Activated CD4-positive, CD25-positive, alpha-beta regulatory T cell treated with anti-CD3 and anti-CD28 coated beads, Interleukin-2, amount 50 U/mL, for 16 hours (primary cell): ENCODE measurements at places on chromosomes 4 and X.
A peak's percentile ranks its signal among the peaks of the same experiment; 100 is the strongest.

- no peak for DNase-seq
These were observed 170.9 kb upstream of the CASK start for GRCh38 chrX:42094218-42094617.

- DNase-seq = no peak
These were observed 663.7 kb upstream of the TENM3 start for GRCh38 chr4:181579486-181579885.

DNA sequence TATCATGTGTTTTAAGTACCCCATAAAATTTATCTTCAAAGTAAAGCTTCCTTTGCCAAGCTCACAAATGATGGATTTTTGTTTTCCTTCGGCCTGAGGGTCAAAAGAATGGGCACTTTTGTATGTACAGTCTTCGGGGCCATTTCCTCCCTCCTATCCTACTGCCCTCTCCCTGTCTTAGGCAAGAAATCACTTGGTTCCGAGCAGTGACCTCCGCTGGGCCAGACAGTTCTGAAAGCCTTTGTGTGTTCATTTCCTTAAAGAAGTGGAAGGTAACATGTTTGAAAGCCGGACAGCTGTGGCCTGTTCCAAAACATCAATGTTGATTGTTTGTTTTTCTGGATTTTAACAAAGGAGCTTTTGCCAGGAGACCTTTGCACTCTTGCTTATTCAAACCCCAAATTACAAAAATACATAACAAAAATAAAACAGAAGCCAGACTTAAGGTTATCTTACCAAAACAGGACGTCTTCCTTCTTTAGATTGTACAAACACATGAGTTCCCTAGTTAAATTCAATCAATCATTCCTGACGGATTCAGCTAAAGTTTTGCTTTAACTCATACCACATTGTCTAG, 110.6 kb upstream of the LIMCH1 start:
- no peak for DNase-seq

- no peak for DNase-seq
These were observed 7.0 kb downstream of the SLC9B1 start for GRCh38 chr4:103012551-103012950.

- DNase-seq = no peak
These were observed 15.1 kb downstream of the SMS start for GRCh38 chrX:21955403-21956189.

GRCh38 chr4:126627255-126627654, 1005.5 kb upstream of the INTU start:
- DNase-seq = no peak

DNA sequence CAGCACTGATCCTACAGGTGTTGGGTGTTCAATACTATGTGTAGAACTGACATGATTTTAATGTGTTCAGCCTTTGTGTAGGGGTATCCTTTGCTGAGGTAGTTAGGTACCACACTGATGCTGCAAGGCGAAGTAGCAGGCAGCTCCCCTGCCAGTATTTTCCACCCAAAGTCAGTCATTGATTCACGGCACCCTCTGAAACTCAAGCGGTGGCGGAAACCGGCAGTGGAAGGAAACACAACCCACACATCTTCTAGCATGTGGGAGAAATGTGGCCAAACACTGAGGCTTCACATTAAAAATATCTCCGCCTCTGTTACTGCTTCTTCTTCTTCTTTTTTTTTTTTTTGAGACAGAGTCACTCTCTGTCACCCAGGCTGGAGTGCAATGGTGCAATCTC, 126.3 kb downstream of the AASDH start:
- DNase-seq = no peak

DNA sequence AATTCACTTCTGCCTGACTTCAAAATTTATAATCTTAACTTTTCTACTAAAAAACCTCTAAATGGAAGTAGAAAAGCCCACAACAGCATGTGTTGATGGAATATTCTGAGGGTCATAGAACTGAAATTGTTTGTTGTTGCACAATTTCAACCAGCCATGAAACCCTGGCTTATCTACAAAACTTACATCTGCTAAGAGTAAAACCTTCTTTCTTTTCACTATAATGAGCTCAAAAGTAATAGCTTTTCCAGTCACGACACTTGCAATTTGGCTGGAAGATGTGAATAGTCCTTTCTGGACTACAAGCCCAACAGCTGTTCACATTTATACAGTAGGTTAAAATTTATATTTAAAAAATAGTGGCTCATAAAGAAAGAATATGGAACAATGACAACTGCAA, 250.0 kb downstream of the GPAT3 start:
- no peak for DNase-seq

- DNase-seq = no peak
These were observed 29.6 kb upstream of the ERVMER34-1 start for GRCh38 chr4:52780617-52781354.

DNA sequence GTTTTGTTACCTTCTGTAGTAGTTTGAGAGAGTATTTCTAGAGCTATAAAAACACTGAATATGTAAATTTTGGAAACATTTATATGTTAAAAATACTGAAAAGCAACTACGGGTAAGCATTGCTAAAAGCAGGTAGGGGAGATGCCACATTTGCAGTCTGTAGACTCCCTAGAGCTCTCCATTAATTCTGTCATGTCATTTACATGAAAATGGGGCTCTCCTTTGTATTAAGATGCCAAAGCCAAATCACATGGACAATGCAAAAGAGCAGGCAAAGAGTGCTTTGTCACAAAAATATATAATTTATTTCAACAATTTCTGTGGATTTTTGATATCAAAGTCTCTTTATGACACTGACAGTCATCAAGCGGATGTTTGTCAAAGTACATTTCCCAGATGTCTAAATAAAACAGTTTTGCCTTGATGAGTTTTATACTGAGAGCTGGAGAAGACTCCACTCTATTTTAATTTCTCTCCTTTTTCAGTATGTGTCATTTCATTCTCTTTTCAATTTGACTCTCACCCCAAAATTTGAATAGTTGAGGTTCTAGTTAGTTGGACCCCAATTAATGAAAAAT, 51.8 kb downstream of the LDB2 start:
- no peak for DNase-seq

- no peak for DNase-seq
These were observed 87.5 kb upstream of the UXT start for GRCh38 chrX:47746446-47746845.

- no peak for DNase-seq
These were observed 1703.9 kb upstream of the TENM3 start for GRCh38 chr4:180539284-180539683.

GRCh38 chr4:70197842-70198241, 2.3 kb downstream of the ODAM start:
- DNase-seq = no peak

DNA sequence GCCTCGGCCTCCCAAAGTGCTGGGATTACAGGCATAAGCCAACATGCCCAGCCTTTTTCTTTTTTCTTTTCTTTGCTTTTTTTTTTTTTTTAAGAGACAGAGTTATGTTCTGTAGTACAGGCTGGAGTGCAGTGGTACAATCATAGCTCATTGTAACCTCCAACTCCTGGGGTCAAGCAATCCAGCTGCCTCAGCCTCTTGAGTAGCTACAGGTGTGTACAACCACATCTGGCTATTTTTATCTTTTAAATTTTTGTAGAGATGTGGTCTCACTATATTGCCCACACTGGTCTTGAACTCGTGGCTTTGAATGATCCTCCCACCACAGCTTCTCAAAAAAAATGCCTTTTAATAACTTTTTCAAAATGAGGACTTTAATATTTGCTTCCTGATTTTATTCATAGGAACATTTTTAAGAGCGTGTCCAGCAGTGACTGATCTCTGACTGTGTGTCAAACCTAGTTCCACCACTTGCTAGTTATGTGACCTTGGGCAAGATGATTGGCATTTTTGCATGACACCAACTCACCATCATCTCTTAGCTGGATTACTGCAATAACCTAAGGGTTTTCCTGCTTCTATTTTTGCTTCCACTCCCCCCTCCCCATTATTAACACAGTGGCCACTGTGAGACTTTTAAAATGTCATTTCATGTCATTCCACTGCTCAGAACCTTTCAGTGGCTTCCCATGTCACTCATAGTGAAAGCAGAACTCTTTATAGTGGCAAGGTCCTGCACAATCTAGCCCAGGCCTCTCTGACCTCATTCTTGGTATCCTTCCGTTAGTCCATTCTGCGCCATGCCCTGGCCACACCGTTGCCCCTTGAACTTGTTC, 4.5 kb upstream of the TNIP3 start:
- DNase-seq = no peak

GRCh38 chr4:72875138-72875537, 194.4 kb downstream of the COX18 start:
- DNase-seq = no peak

GRCh38 chr4:143308377-143308776, 28.3 kb upstream of the GAB1 start:
- DNase-seq = no peak

DNA sequence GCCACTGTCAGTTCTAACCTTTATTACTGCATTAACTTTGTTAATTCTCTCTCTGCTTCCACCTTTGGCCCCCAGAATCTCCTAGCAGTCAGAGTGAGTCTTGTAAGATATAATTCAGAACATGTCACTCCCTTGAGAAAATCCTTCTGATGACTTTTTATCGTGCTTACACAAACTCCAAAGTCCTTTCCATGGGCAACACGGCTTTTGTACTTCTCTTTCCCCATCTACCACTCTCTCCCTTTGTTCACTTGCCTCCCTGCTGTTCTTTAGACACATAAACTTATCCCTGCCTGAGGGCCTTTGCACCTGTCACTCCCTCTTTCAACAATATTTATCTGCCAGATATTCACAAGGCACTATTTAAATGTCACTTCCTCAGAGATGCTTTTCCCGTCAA, 64.8 kb downstream of the MAOB start:
- no peak for DNase-seq

DNA sequence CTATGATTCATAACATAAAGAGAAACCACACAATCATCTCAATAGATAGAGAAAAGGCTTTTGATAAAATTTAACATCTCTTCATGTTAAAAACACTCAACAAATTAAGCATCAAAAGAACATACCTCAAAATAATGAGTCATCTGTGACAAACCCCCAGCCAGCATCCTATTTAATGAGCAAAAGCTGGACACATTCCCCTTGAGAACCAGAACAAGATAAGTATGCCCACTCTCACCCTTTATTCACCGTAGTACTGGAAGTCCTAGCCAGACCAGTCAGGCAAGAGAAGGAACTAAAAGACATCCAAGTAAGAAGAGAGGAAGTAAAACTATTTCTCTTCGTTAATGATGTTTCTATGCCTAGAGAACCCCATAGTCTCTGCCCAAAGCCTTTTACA, 507.2 kb downstream of the PABPC4L start:
- DNase-seq = no peak

DNA sequence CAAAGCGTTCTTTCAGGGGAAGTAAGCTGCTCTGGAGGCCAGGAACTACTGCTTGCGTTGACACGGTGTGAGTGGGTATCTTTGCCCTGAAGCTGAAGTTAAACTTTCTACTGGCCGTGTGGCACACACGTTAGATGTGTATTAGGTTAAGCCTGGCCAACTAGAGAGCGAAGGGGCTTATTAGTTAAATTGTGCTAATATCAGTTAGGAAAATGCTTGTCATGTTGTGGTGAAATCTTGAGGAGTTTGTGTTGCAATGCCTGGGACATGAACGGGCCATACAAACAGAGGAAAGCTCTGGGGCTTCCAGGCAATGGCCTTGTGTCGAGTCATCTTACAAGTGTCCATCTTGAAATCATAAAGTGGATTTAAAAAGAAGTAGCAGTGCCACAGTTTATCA, 62.6 kb downstream of the NSUN7 start:
- DNase-seq = no peak

DNA sequence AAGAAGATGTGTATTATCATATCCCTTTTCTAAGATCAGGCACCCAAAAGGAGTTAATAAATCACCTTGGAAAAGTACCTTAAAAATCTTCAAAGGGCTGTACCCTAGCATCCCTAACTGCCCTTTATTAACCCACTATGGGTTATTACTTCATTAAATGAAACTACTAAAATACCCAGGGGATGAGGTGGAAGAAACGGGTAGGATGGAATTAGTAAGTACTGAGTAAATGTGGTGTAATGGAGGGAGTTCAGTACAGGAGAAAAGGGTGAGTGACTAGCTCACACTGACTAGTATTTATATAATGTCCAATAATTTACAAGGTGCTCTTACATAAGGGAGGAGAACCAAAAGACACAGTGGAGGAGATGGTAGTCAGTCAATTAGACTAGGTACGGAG, 51.0 kb upstream of the RASGEF1B start:
- DNase-seq = no peak

DNA sequence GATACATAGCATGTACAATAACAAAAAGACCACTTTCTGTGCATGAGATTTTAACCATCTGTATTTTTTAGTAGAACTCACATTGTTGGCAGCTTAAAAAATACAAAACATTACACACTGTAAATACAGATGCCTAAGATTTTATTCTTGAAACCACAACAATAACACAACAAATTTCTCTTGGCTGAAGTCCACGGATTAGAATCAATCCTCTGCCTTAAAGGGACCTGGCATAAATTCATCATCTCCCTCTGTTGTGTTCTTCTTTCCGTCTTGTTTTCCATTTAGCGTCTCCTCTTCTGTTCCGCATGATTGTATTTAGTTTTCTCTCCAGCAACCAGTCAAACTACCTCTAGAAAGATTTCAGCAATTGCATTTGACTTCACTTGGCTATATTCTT, 231.0 kb downstream of the SPOCK3 start:
- DNase-seq = no peak

- DNase-seq = peak; percentile 10
These were observed 22.1 kb downstream of the PIR start for GRCh38 chrX:15471028-15471427.

DNA sequence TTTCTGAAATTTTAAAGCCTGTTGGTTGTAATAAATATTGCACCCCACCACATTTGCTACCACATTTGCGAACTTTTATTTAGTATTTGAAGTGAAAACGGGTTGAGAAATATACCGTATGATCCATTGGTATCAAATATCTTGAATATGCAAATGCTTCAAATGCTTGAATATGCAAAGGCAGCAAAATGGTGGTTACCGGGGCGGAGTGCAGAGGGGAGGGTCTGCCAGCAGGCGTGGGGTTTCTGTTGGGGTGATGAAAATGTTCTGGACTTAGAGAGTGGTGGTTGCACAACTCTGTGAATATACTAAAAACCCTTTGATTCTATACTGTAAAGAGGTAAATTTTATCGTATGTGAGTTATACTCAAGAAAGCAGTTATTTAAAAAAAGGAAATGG, 35.3 kb downstream of the SHROOM2 start:
- no peak for DNase-seq

DNA sequence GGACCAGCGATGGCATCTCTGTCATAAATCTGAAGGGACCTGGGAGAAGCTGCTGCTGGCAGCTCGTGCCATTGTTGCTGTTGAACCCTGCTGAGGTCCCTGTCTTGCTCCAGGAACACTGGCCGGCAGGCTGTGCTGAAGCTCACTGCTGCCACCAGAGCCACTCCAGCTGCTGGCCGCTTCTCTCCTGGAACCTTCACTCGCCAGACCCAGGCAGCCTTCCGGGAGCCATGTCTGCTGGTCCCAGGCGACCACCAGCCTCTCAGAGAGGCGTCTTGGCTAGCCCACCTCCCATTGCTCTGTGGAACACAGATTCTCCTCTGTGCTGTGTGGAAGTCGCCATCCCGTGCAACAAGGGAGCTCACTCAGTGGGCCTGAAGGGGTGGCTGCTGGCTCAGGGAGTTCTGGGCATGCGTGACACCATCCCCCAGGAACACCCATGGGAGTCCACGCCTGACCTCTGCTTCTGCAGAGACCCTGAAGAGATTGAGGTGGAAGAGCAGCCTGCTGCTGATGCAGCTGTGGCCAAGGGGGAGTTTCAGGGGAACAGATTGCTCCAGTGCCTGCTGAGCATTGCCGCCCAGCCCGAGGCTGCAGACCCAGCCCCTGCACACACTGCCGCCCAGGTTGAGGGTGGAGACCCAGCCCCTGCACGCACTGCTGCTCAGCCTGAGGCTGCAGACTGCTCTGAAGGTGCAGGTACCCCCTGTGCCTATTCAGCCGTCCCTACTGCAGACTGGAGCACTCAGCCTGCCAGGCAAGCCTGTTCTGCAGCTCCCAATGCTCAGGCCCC, 33.1 kb upstream of the CYP4V2 start:
- DNase-seq = no peak
